Sigmoid colon (tissue), 7 donors: ENCODE measurements at places on chromosomes 2 and 18. TPM values are rescaled to one million over a fixed set of nuclear protein-coding genes. Genes with fewer than 3 reads are reported as not detected.

The KLHL41 gene
- total RNA-seq = 1.5 TPM

The SEMA4F gene
- total RNA-seq = 3.2 TPM

GRCh38 chr2:28101892-28102291 lies 211.4 kb downstream of the BABAM2 start:
- H3K4me3 ChIP-seq = no peak overlapping the region
- no peaks in the 10 kb centered on the region for H3K27me3 ChIP-seq
- DNase-seq = no peak
- no peaks in the 10 kb centered on the region for H3K36me3 ChIP-seq

GRCh38 chr2:207939342-207940108 lies 85.8 kb downstream of the PLEKHM3 start:
- no peak for DNase-seq
- H3K36me3 ChIP-seq = no peaks in the 10 kb centered on the region
- H3K27ac ChIP-seq = no peak overlapping the region
- no peak overlapping the region for H3K4me3 ChIP-seq

GRCh38 chr2:38409156-38410102 lies 32.4 kb upstream of the ATL2 start:
- DNase-seq = peak; percentile 88
- no peak overlapping the region for H3K4me3 ChIP-seq
- no peaks in the 10 kb centered on the region for H3K36me3 ChIP-seq
- no peaks in the 10 kb centered on the region for H3K27me3 ChIP-seq
- H3K27ac ChIP-seq = peak overlapping the region; percentile 76
- H3K4me1 ChIP-seq = no peaks in the 10 kb centered on the region
